ENCODE measurements at places on chromosomes 7 and 10.

GRCh38 chr7:32053204-32053603, 17.0 kb downstream of the PDE1C start:
- DNase-seq: no peak

DNA sequence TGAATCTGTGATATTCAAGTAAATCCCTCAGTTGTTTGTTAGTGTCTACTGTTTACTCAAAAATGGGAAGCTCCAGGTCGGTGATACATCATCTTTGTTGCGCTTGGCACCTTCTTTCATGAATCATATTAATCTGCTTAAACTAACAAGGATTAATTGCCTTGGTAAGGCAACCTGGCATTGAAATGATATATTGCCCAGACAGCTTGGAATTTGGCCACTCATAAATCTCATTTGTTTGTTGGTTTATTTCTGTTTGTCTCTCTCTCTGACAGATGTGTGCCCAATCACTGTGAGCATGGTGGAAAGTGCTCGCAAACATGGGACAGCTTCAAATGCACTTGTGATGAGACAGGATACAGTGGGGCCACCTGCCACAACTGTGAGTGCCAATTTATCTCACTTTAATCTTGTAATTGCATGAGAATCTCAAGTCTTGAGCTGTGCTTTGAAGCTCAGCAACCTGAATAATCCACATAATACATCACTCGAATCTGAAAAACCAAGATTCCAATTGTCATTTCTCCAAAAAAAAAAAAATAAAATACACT, 1104.8 kb upstream of the C7orf33 start:
- DNase-seq: no peak

DNA sequence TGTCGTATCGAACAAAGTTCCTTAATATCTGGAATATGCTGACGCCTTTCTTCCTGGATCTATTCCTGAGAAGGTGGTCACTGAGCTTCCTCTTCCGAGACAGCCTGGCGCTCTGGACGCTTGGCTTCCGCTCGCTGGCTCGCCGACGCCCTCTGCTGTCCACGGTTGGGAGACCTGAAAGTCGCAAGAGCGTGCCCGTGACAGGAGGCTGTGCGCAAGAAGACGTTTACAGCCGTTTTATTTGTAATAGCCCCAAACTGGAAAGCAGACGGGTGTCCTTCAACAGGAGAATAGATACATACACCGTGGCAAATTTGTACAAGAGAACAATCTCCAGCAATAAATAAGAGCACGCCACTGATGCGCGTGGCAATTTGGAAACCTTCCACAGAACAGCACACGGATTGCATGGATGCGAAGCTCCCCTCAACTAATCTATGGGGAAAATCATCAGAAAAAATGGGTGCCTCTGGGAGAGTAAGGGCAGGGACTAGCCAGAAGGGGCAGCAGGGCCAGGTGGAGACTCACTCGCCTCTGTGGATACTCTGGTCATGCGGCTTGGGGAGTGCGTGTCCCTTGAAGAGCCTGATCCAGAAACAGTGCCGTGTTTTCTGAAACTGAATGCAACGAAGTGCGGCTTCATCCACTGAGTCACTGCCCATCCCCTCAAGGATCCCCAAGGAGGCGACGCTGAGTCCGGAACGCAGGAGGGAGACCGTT, 41.5 kb upstream of the BNIP3 start:
- DNase-seq: peak; percentile 64

- DNase-seq: no peak
These were observed 516.5 kb upstream of the KLF6 start for GRCh38 chr10:4301291-4302045.

GRCh38 chr7:109950821-109951564, 1139.9 kb upstream of the LRRN3 start:
- no peak for DNase-seq

DNA sequence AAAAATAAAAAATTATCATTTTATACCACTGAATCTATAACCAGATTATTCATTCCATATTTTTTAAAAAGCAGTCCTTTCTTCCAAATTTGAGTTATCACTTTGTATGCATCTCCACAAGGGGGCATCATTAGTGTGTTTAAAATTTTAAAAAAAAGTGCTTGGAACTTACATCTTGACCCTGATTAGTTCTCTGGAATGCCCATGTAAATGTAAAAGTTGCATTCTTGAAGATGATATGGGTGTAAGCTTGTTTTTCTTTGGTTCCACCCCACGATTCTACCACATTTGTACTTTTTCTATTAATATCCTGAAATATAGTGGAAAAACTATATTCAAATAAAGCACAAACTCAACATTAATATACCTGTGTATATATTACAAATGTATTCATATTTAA, 144.9 kb downstream of the ELAPOR2 start:
- DNase-seq: no peak

- no peak for DNase-seq
These were observed 156.4 kb downstream of the FZD1 start for GRCh38 chr7:91420606-91421005.

DNA sequence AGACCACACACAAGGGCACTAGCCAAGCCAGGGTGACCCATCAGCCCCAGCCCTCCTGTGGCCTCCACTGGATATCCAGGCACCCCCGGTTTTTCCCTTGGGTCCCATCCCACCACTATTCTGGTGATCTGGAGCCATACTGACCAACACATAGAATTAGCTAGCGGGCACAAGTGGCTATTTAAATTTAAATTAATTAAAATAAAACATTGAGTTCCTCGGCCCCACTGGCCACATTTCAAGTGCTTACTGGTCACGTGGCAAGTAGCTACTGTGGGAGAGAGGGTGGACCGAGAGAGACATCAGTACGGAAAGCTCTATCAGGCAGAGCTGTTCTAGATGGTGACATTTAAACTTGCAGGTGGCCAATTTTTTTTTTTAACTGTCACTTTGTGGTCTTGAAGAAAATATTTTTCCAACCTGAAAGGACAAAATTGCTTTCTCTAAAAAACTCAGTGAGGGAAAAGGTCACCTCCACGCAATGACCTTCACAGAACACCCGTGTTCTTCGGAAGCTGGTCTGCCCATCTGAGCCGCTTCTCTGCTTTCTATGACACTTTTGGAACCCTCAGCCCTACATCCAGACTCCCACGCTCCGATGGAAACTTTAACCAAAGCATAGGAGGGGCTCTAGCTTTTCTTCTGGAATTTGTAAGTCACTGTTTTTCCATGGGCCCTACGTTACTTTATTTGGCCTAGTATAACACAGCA, 30.0 kb downstream of the HIPK2 start:
- no peak for DNase-seq

- no peak for DNase-seq
These were observed 8.1 kb downstream of the ADCY1 start for GRCh38 chr7:45582136-45582749.

DNA sequence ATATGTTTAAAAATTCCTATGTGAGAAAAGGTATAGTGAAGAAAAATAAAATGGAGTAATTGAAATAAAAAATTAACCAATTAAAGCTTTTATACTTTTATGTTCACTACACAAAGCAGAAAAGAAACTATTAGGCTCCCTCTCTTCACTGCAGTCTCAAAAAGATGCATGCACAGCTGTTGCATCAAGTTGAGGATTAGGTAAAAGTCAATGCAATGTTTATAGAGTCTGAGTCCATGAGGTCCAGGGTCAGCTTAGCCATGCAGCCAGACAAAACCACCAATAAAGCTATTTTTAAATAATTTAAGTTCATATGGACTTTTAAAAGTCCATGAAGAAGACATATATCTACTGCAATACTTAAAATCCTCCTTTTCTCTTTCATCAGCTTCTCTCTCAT, 31.1 kb upstream of the ING3 start:
- no peak for DNase-seq
